ENCODE measurements at places on chromosomes 1 and 21.

- DNase-seq = no peak
Measured at GRCh38 chr21:44399955-44400790, 46.8 kb downstream of the TRPM2 start.

DNA sequence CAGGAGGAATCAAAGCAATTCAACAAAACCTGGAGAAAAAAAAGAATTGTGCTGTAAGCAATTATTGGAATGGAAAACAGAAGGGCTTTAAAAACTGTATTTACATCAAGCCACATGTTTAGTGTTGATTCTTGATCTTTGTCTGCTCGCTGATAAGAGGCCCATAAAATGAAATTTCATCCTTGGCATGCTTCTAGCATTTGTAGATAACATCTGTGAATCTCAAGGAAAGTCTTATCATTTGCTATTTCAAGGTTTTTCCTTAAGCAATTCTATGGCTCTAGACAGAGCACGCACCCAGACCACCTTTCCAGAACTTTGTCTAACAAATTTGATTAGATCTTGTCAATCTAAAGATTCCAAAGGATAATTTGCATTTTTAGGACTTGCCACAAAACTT lies 181.0 kb upstream of the FGGY start:
- no peak for DNase-seq

- no peak for DNase-seq
Measured at GRCh38 chr21:33299181-33299752, 25.5 kb upstream of the IFNAR1 start.

- peak; percentile 32 for DNase-seq
Measured at GRCh38 chr1:182080955-182081582, 19.6 kb upstream of the ZNF648 start.

All from foreskin melanocyte (primary cell).